Activated CD4-positive, alpha-beta T cell treated with anti-CD3 and anti-CD28 coated beads, Interleukin-2, amount 10 ng/mL, durations not matched to agents 24 days and 14 days (primary cell): ENCODE measurements at places on chromosomes 12 and 14.
A peak's percentile ranks its signal among the peaks of the same experiment; 100 is the strongest.

DNA sequence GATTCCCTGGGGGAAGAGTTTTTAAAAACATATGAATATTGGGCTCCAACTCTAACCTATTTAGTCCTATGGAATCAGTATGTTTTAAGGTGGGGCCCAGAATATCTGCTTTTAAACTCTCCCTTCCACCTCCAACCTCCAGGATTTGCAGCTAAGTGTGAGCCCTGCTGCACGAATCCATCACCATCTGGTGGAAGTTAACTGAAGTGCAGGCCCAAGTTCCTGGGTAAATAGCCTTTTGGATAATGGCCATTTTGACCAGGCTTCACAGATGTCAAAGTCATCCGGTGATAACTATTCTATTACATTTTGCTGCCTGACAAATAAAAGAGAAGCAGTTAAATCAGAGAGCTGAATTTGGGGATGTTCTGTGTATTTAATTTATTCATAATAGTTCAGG, 58.1 kb upstream of the RMST start:
- peak; percentile 57 for DNase-seq

GRCh38 chr14:46988312-46988711, 336.7 kb upstream of the RPL10L start:
- DNase-seq: no peak

- no peak for DNase-seq
These were observed 9.7 kb upstream of the WSCD2 start for GRCh38 chr12:108119126-108119973.

DNA sequence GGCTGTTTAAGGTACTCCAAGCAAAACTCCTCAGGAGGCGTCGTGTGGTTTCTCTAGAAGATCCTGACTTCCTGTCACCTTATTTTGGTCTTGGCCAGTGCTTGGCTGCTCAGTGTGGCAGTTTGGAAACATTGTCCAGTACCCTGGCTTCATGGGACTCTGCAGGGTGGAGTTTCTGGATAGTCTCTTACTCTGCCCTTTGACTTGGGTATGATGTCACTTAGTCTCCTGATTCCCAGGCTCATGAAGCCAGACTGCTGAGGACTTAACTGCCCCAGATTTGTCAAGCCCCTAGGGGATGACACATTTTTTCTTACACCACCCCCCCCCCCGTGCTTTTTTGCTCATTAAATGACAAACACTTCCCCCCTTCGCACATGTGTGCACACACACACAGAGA, 82.7 kb downstream of the ADCK1 start:
- no peak for DNase-seq

DNA sequence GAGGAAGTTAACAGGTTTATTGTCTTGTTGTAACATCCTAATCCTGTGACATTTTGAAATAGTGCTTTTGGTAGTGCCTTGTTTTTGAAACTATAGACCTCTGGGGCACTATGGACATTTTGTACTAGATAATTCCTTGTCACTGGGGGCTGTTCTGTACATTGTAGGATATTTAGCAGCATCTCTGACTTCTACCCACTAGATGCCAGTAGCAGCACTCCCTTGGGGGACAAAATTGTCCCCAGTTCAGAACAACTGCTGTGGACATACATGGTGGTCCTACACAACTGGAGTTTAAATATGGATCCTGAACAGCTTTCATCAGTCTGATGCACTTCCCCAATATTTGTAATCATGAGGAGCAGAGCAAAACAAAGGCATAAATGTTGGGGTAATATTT, 264.7 kb downstream of the RAD51B start:
- DNase-seq: no peak

- DNase-seq: no peak
These were observed 151.0 kb downstream of the TPH2 start for GRCh38 chr12:72089678-72090077.

DNA sequence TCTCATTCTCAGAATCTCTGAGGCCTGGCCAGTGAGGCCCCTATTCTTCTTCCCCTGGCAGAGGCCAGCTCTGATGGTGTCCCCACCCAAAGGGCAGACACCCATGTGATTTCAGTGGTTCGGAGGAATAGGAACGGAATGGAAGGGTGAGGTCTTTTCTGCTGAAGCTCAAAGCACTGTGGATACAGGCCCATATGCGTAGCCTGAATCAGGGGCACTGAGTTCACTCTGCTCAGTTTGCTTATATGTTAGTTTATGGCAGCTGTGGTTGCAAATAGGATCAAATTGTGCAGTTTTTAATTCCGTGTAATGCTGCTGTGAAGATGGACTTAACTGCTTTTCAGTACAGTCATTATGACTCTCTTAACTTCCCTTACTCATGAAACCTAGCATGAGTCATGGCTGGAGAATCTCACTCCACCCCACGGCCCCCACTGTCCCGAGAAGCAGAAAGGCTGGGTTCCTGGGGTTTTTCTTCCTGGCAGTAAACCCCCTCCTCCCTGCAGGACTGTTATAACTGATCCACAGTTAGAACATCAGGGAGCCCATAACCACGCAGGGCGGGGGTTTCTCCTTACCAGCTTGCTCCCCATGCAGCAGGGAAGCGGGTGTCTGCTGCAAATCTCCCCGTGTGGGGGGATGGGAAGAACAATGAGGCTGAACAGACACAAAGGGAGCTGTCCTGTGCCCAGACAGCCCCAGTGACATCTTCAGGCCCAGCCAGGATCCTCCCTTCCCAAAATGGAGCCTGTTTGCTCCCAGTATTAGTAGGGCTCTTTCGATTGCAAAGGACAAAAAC, 122.7 kb downstream of the SLC38A6 start:
- DNase-seq: peak; percentile 76

GRCh38 chr12:89058402-89058801, 293.9 kb downstream of the DUSP6 start:
- DNase-seq: no peak

DNA sequence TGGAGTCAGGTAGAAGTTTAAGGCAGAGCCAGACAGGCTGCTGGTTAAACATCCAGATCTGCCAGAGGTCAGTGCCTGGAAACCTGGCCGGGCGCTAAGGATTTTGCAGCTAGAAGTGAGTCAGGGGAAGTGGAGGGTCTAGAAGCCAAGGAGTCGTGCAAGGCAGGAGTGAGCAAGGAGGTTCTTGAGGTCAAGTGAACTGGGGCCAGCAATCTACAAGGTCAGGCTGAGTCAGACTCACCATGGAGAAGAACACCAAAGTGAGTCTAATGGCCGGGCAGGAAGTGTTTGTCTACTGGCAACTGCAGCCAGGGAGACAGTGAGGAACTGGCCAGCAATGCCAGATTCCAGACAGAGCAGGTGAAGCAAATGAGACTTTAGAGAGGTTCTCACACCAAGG, 628.2 kb downstream of the ETNK1 start:
- DNase-seq: no peak

DNA sequence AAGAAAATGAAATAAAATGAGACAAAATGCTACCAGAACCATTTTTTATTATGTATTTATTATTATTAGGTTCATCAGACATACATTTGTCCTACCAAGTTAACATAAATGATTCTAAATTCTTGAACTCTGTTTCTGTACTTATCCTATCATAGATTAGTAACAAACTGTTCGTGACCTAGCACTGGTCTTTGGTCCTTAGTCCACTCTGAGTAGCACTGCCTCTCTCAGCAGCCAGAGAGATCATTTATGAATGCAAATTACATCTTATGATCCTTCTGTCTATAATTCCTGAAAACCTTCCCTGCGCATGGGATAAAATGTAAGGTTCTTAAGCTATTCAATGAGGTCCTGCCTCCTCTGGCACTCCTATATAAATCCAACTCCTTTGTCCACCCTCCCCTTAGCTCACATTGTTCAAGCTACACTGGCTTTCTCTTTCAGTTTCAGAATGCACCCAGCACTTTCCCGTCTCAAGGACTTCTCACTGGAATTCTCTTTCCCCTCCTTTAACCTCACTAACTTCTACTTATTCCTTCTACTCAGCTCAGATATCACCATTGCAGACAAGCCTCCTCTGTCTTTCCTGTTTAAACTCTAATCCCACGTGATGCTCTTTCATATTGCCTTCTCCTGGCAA, 17.1 kb downstream of the PDZRN4 start:
- DNase-seq: no peak

DNA sequence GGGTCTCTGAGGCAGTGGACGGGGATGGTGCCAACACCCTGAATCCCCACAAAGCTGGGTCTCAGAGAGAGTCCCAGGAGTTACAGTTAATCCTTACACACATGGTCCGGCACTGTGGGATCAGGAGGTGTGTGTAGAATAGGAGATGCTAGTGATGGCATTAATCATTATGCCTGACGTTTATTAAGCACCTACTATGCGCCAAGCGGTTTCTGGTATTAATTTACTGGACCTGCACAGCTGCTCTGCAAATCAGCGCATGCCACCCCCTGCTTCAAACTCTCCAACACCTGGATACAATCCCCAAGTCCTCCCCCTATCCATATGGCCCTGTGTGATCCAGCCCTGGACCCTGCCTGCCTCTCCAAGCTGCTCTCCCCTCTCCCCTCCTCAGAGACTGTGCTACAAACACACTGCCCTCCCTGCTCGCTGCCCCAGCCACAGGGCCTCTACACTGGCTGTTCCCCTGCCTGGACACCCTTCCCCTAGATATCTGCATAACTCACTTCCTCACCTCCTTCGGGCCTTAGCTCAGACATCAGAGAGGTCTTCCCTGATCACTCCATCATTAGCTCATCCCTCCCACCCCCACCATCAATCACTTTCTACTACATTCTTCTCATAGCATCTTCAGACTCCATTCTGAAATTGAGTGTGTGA, 86.0 kb downstream of the RFLNA start:
- no peak for DNase-seq

DNA sequence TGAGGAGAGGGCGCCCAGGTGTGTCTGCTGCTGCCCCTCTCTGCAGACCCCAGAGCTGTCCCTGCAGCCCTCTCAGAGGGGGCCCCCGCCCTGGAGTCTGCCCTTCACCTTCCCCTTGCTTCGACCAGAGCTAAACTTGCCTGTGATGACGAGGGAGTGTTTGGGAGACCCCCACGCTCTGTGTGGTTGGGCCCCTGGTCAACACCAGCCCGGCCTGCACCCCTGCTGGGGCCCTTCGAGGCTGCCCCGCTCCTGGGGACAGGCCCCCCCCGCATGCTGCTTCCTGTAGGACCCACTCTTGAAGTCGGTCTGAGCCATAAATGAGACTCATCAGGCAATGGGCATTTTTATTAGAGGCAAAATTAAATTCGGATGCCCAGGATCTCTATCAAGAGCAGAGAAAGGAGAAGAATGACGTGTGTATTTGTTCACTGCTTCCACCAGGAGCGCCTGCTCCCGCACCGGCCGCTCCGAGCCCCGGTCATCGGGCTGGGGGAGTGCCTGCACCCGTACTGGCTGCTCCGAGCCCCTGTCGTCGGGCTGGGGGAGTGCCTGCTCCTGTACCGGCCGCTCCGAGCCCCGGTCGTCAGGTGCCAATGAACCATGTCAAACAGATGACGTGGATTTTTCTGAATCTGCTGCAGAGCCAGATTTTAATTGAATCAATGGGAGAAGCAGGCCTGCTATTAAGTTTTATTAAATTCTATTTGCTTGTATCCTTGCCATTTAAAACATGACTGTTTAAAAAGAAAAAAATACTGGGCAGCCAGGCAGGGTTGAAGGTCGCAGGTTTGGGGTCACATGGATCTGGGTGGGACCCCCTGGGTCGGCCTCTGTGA, 47.7 kb downstream of the NOC4L start:
- DNase-seq: no peak

- DNase-seq: no peak
These were observed 10.7 kb upstream of the RTRAF start for GRCh38 chr14:51978681-51979085.

GRCh38 chr14:60161196-60162107, 3.7 kb downstream of the DHRS7 start:
- DNase-seq: no peak

GRCh38 chr12:597926-598568, 65.2 kb downstream of the NINJ2 start:
- DNase-seq: no peak

DNA sequence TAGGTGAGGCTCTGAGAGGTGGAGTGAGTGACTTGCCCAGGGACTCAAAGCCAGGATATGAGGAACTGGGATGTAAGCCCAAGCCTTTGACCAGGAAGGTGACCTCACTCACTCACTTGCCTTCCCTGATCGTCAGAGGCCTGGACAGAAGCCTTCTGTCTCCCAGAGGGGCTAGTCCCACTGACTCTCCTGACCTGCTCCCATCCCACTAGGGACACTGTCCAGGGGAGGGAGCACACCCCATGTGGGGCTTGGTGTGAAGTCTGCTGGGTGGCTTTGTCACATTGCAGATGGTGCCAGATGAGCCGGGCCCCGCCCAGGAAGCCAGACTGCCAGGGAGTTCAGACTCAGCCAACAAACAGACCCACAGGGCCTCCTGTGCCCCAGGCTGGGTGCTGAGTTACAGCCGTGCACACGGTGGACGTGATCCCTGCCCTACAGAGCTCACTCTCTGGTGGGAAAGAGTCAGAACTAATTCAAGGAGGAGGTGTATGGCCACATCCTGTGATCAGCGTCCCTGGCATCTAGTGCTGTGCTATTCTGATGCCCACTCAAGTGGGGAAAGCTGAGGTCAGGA, 28.3 kb downstream of the MMAB start:
- no peak for DNase-seq

- DNase-seq: no peak
These were observed 122.4 kb downstream of the GPR135 start for GRCh38 chr14:59342516-59343484.

GRCh38 chr14:35855876-35856481, 29.8 kb downstream of the BRMS1L start:
- DNase-seq: no peak

DNA sequence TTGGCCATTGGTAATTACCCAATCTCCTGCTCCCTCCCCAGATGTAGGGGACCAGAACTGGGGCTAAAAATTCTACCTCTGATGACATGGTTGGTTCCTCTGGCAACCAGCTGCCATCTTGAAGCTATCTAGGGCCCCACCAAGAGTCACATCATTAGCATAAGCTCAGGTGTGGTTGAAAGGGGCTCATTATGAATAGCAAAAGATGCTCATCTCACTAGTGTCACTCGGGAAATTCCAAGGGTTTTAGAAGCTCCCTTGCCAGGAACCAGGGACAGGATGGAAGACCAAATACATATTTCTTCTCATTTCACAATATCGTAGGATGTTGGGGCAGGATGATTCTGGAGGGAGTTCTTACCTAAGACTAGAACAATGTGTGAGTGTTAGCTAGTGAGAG, 38.6 kb downstream of the EID3 start:
- no peak for DNase-seq

- DNase-seq: no peak
These were observed 10.7 kb downstream of the MYO1A start for GRCh38 chr12:57039016-57039798.

- no peak for DNase-seq
These were observed 236.2 kb upstream of the KRR1 start for GRCh38 chr12:75747572-75748021.

DNA sequence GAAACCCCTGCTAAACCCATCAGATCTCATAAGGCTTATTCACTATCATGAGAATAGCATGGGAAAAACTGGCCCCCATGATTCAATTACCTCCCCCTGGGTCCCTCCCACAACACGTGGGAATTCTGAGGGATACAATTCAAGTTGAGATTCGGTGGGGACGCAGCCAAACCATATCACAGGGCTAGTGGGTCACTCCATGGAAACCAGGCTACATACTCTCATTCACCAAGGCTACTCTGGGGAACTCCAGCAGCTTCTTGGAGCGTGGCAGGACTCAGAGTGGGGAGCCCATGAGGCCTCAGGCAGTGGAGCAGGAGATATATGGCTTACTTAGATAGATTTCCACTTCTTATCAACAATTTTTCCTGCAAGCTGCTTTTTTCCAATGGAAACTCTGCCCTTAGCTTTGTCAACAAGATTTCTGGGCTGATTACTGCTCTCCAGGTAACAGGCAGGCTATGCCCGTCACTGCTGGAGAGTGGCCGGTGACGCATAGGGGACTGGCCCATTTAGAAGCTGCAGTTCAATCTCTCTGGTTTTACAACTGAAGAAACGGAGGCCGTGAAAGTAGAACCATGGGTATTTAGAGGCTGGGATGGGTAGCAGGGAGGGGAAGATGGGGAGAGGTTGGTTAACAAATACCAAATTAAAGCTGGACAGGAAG, 16.5 kb downstream of the VDR start:
- no peak for DNase-seq
